ENCODE measurements at places on chromosomes 4 and X.
A peak's percentile ranks its signal among the peaks of the same experiment; 100 is the strongest.

- DNase-seq, result no peak
Measured at GRCh38 chrX:150352581-150352980, 10.5 kb upstream of the MAMLD1 start.

GRCh38 chr4:23779839-23780238 is 110.0 kb downstream of the PPARGC1A start:
- DNase-seq, result no peak

GRCh38 chr4:66575008-66575696 is 904.9 kb upstream of the EPHA5 start:
- DNase-seq, result no peak

- DNase-seq, result no peak
Measured at GRCh38 chr4:38967260-38968095, 64.7 kb downstream of the TMEM156 start.

GRCh38 chr4:68581383-68582338 is 5.5 kb upstream of the UGT2B17 start:
- DNase-seq, result no peak

DNA sequence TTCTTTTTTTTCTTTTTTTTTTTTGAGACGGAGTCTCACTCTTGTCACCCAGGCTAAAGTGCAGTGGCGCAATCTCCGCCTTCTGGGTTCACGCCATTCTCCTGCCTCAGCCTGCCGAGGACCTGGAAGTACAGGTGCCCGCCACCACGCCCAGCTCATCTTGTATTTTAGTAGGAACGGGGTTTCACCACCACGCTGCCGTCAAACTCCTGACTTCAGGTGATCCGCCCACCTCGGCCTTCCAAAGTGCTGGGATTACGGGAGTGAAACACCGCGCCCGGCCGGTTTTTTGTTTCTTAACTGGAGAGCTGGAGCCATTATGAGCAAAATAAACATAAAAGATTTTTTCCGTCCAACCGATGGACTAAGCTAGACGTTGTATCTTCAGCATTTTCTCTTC is 1.9 kb upstream of the WDR17 start:
- no peak for DNase-seq

- no peak for DNase-seq
Measured at GRCh38 chr4:166044871-166045270, 171.8 kb downstream of the TLL1 start.

DNA sequence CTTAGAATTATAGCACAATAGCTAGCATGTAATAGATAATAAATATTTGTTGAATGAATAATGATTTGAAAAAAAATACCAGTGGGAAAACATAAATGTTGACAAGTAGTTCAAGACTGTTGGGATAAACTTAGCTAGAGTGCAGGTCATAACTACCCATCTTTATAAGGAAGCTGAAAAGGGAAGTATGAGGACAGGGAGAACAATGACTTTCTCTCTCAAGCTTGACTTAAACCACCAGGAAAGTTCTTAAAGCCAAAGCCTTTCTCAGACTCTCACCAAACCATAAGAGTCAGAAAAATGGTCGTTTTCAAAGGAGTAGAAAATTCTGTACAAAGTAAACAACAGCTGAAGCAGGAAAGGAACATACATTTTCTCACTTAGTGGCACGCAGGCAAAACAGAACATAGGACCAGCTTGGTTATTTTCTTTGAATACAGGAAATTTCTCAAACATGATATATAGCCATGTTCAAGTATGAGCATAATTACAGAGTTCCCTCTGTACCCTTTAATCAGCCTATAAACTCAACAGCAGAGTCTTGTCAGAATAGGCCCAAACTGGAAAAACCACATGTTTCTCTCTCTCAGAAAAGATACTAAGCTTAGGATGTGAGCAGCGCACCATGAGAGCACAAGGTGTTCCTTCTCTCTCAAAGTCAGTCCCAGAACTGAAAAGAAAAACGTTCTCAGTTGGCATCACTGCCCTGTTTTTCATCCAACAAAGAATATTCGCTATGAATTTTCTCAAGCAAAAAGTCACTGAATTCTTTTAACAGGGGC is 28.7 kb downstream of the MAPK10 start:
- peak; percentile 11 for DNase-seq

DNA sequence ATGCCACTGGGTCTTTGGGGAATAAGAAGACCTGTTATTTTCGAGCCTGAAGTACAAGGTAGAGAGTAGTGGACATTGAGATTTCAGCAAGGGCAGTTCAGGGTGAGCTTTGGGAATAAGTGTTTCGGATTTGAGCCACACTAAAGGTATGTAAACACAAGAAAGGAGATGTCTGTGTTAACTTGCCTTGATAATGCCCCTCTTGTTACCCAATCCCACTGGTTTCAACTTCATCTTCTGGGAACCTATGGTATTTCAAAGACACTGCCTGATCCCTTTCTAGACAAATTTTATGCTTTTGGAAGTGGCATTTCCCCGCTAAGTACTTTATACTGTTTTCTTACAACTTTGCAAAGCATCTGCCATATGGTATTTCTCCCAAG is 79.4 kb downstream of the SLC9A6 start:
- no peak for DNase-seq

- DNase-seq, result no peak
Measured at GRCh38 chr4:70712604-70713452, 8.9 kb upstream of the RUFY3 start.

GRCh38 chr4:128633067-128633466 is 176.4 kb upstream of the JADE1 start:
- no peak for DNase-seq

- no peak for DNase-seq
Measured at GRCh38 chr4:27251771-27252170, 391.1 kb downstream of the STIM2 start.

- no peak for DNase-seq
Measured at GRCh38 chrX:53974529-53974928, 69.7 kb downstream of the PHF8 start.

DNA sequence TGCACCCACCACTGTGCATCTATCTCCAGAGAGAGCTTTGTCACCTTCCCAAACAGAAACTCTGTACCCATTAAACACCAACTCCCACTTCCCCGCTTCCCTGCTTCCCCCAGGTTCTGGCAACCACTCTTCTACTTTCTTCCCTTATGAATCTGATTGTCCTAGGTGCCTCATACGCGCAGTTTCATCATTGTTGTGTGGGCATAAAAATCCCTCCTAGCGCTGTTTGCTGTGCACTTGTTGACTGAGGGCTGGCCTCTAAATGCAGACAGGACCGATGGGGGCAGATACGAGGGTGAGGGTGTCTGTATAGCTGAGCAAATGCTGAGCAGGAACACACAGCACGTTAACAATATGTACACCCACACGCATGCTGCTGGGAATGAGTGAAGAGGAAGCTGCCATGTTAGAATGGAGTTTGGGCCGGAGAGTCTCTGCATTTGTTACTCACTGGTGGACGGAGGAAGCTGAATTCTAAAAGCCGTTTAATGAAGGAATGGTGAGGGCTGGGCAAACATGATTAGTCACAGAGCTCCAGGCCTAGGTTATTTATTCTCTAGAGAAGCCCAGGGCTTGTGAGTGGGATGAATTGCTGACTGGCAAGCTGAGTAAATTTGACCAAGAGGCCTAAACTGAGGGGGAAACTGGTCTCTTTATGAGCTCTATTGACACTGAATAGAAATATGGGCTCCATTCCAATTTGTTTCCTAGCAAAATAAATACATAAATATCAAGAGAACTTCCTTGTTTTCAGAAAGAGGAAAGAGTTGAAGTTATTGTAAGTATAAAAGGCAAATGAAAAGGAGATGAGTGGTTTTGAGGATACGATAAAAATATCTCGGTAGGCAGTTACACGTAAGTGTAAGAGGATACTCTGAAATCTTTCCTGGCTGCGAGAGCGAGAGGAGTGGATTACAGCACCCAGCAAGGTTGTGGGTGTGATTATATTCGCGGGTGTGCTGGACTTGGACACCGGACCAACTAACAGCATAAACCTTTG is 95.9 kb upstream of the RPS6KA3 start:
- DNase-seq, result no peak

DNA sequence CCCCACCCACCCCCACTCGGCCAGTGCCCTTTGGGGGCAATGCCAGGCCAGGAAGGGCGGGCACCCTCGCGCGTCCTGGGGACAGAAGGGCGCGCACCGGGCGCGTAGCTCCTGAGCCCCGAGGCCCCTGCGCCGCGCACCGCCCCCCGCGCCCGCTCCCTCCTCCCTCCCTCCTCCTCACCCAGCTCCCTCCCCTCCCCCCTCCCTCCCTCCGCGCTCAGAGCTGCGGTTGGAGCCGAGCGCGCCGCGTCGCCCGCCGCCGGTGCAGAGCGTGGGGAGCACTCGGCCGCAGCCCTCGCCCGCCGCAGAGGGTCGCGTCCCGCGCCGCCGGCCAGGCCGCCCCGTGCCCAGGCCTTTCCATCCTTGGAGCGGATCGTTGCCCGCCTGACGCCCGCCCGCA is at the start of gene ATP2B3:
TSS of gene ATP2B3 (plus strand) at position 220 of the 400 bp plus-strand sequence. CDS start 18,606 bp downstream, outside the sequence.
- no peak for DNase-seq

DNA sequence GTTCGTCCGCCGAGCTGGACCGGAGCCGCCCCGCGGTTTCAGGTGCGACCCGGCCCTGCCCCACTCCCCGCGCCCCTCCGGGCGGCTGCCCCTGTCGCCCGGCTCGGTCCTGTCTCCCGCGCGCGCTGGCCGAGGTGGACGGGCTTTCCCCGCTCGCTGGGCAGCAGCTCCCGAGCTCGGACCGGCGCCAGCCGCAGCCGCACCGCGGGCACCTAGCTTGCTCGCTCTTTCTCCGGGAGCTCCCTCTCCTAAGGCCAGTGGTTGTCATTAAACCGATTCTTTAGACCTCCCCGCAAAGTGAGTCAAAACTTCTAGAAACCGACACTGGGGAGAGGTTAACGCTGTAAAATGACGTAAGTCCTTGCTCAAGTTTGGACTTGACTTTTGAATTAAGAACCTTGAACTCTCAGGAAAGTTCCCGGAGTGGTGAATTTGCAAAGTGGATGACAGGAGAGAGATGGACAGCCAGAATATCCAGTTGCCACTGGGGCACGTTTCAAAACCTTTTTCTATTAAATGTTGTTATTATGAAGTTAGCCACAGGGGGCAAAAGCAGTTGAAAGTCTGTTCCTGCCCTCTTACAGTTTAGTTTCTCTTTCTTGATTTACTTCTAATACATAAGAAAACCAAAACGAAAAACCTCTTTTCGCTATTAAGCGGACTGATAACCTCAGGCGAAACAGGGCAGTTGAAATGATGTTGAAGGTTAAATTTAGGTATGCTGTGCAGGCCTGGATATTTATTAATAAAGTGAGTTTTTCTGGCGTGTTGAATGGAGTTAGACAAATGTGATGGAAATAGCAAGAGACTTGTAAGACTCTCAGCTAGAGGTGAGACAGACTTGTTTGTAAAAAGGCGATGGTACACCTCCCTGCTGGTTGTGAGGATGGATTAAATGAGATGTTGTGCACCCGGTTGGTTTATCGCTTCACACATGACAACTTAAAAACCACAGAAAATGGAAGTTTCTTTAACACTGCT is 847 bp downstream of the PI4K2B start:
- DNase-seq, result peak; percentile 61

DNA sequence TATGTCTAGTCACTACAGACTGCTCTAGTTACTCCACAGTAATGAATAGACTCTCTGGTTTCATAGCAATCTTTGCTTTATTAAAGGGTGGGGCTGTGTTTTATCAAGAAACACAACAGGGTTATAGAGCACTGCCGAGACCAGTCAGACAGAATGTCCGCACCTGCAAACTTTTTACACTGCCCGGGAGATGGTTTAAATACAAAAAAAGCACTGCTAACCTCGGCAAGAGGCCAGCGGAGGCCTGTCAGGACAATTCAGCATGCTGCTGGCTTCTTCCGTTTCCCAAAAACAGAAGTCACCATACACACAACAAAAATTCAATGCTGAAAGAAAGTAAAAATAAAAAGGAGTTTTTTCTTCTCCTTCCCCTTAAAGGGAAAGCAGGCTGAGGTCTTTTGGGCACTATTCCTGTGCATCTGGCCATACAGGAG is 67.4 kb downstream of the IRF2 start:
- no peak for DNase-seq

DNA sequence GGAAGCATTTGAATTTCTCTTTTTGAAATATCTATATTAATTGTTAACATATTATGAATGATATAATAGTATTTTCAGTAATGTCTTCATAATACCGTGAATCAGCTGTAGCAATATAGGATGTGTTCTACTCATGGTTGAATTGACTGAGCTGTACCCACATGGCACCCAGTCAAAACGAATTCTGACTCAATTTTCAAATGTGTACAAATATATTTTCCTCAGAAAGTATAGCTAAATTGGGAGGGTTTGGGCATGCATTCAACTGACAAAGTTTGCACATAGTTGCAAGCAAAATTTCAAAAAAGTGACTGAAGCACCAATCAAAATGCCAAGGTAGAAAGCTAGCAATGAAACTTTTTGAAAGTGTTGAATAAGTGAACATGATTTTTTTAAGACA is 188.9 kb downstream of the NAF1 start:
- no peak for DNase-seq

GRCh38 chrX:153910446-153910845 is 6.0 kb downstream of the AVPR2 start:
- DNase-seq, result no peak

DNA sequence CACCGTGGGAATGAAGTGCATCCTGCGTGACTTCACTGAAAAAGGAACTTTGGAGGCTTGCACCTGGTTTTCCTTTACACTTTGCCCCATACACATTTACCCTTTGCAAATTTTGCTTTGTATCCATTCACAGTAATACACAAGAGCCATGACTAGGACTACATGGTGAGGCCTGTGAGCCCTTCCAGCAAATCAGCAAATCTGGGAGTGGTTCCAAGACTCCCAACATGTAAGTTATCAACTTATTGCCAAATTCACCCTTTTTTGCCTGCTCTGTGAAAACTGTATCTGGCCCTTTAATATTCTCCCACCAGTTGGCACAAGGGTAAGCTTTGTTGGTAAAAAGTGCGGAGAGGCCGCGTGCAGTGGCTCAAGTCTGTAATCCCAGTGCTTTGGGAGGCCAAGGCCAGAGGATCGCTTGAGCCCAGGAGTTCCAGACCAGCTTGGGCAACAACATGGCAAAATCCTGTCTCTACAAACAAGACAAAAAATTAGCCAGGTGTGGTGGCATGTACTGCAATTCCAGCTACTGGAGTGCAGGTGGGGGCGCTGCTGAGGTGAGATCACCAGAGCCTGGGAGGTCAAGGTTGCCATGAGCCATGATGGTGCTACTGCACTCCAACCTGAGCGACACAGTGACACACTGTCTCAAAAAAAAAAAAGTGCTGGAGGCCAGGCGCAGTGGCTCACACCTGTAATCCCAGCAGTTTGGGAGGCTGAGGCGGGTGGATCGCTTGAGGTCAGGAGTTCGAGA is 5.0 kb downstream of the PRMT9 start:
- DNase-seq, result no peak

GRCh38 chr4:15239866-15240265 is 188.0 kb upstream of the C1QTNF7 start:
- DNase-seq, result no peak

DNA sequence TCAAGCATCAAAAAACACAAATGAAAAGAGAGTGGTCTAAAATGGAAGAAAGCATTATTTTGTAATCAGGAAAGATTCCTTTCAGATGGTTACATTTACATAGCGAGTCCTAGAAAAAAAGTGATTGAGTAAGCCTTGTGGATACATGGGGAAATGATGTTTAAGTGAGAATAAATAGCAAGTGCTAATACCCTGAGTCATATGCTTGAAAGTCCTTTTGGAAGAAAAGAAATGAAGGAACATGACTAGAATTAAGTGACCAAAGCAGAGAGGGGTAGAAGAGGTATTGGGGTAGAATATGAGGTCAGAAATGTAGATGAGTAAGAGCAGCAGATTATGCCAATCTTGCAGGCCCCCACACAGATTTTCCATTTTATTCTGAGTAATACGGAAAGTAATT is 814.8 kb upstream of the GRID2 start:
- DNase-seq, result no peak

All from caudate nucleus (tissue), 63 donors.